Activated CD8-positive, alpha-beta memory T cell treated with anti-CD3 and anti-CD28 coated beads, Interleukin-2, amount 50 U/mL, for 4 hours (primary cell): ENCODE measurements at places on chromosomes 1 and 21.
A peak's percentile ranks its signal among the peaks of the same experiment; 100 is the strongest.

GRCh38 chr1:58611861-58612385 lies 34.9 kb upstream of the TACSTD2 start:
- DNase-seq = no peak

DNA sequence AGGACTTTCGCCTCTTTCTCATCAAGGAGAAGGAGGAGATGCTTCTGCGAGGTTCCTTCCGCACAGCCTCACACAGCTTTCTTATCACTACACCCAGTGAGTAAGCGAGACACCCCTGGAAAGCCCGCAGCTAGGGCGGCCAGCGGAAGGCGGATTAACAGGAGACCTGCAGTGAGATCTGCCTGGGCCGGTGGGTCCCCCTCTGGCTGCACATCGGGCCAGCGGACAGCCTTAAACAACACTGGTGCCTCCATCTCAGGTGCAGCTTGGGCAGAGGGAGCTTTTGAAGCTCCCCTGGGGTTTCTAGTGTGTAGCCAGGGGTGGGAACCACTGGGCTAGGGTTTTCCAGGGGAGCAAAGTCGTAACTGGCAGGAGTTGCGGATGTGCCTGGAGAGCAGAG lies 17.5 kb upstream of the MTARC1 start:
- no peak for DNase-seq

DNA sequence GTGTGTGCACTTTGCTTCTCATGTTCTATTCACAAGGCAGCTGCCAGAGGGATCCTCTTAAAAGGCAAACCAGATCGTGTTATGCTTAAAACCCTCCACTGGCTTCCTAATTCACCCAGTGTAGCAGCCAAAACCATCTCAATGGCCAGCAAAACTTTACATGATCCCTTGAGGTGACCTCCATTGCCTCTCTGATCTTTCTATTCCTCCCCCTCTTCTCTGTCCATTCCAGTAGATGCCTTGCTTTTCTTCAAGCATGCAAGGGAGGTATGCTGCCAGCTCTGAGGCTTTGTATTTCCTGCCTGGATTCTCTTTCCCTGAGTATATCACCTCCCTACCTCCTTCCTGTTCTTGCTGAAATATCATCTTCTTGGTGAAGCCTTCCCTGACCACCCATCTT lies 93.2 kb upstream of the KCNK2 start:
- DNase-seq = no peak

GRCh38 chr21:24785033-24785432 lies 822.2 kb downstream of the MRPL39 start:
- no peak for DNase-seq

DNA sequence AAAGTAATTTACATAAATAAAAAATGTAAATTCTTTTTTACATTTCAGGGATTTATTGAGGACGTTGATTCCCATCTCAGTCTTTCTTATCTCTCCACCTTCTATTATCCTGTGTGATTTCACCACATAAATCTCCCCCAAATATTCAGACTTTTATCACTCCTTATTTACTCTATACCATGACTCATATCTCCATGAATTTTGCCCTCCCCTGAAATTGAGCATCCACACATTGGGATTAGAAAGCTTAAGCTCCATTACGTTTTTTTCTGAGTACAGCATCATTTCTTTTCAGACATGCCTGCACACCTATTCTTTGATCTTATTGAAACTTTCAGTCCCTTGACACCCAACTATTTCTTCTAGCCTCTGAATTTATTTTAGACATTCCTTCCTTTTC lies 111.2 kb downstream of the IFI44 start:
- no peak for DNase-seq

DNA sequence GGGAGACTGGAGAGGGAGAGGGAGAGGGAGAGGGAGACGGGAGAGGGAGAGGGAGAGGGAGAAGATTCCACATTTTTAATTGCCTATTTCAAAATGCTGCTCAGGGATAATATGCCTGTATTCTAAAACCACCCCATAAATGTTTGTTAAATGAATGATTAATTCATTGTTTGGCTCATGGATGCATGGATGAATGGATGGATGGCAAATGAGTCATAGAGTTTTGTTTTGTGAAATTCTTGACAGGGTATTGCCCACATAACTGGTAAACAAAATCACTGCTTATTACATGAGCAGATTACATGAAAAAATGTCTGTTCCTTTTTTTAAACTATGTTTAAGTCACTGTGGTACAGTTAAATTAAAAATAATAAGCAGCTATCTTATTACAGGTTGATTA lies 220.4 kb downstream of the ZP4 start:
- DNase-seq = no peak

DNA sequence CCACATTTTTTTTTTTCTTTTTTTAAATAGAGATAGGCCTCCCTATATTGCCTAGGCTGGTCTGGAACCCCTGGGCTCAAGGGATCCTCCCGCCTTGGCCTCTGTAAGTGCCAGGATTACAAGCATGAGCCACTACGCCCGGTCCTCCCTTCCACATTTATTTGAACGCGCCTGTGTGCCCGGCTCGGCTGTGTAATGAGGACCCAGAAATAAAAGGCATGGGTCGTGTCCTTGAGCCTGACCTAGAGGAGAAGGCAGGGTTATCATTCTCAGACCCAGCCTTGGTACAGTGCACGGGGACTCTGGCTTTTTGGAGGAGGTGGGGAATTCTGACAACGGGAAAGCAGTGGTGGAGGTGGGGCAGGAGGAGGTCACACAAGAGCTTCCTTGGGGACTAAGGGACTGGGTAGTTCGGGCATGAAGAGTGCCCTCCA lies 841 bp downstream of the CENPF start:
- DNase-seq = no peak

DNA sequence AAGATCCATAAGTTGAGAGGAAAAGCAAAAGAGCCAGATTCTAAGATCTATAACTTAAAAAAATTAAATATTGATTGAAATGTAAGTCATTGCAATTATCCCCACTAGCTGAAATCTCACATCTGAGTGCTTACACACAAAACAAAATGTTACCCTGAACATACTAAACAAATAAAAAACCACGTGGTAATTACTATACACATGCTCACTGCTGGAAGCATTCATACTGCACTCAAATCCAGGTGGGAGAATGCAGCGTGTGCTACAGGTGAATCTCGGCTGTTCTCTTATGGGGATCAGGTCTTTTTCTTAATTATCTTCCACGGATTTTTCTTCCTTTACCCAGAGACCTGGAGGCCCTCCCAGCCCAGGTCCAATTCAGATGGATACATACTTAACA lies 74.3 kb downstream of the SDC3 start:
- DNase-seq = no peak

- no peak for DNase-seq
Measured at GRCh38 chr1:181817091-181817490, 244.4 kb downstream of the ZNF648 start.

GRCh38 chr1:9651565-9652378 lies at the start of gene PIK3CD:
TSS of gene PIK3CD (plus strand) at chr1:9651731. CDS start at chr1:9710456, 58,725 bp downstream.
- peak; percentile 50 for DNase-seq

GRCh38 chr1:52554267-52554640 lies 1.4 kb upstream of the TUT4 start:
- no peak for DNase-seq

- DNase-seq = no peak
Measured at GRCh38 chr1:186473047-186473446, 12.1 kb upstream of the PDC start.

- no peak for DNase-seq
Measured at GRCh38 chr1:114524944-114525343, 13.9 kb upstream of the TRIM33 start.

GRCh38 chr21:23445307-23445706 lies 2162.0 kb downstream of the MRPL39 start:
- DNase-seq = no peak

GRCh38 chr1:202007805-202008489 lies 2.4 kb upstream of the ELF3 start:
- DNase-seq = no peak

- no peak for DNase-seq
Measured at GRCh38 chr1:147611021-147611426, 59.3 kb downstream of the ACP6 start.

- DNase-seq = peak; percentile 84
Measured at GRCh38 chr1:173477286-173478093, at the start of gene PRDX6. TSS of gene PRDX6 (plus strand) at chr1:173477335. CDS start at chr1:173477398, 63 bp downstream.

GRCh38 chr1:181113059-181113641 lies 24.6 kb downstream of the IER5 start:
- no peak for DNase-seq

DNA sequence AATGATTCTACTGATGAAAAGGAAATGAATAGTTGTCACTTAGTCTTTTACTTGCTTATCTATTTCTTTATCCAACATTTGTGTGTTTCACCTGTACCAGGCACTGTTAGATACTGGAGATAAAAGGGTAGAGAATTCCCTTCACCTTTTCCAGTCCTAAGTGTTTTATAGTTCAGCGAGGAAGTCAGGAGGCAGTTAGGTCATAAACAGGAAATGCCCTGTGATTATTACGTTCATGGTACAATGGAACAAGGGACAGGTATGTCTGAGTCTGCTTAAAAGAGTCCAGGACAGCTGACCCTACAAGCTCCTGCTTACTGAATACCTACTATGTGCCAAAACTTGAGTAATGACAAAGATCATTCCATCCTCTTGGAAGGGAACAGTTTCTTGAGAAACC lies 77.8 kb downstream of the TNR start:
- DNase-seq = no peak

- no peak for DNase-seq
Measured at GRCh38 chr21:35086357-35086756, 37.3 kb upstream of the RUNX1 start.

- no peak for DNase-seq
Measured at GRCh38 chr1:70140343-70140742, 65.0 kb downstream of the LRRC40 start.

DNA sequence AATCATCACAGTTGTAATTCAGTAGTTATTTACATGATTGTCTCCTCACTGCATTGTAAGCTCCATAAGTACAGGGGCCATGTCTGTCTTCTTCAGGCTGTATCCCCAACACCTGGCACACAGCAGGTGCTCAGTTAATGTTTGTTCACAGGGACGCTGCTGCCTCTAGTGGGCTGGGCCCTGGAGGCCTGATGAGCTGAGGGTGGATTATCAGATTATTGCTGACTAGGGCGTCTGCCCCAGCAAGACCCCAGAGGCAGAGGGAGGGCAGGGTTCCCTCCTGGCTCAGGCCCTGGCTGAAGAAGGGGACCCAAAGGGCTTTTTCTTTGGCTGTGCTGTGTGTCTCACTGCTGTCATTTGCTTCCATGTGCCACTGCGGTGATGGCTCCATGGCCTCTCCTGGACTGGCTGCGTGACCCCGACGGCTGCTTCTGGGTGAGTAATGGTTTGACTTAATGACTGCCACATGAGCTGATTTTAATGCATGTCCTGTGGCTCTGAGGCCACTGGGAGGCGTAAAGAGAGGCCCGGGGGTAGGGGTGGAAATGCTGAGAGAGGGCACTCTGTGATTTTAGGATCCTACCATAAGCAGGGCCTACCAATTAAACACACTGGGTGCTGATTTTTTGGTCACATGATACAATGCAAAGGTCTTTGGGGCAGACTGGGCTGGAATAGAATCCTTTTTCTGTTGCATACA lies 20.8 kb upstream of the EPB41 start:
- no peak for DNase-seq

GRCh38 chr1:24951337-24951736 lies 21.3 kb upstream of the RUNX3 start:
- DNase-seq = no peak

DNA sequence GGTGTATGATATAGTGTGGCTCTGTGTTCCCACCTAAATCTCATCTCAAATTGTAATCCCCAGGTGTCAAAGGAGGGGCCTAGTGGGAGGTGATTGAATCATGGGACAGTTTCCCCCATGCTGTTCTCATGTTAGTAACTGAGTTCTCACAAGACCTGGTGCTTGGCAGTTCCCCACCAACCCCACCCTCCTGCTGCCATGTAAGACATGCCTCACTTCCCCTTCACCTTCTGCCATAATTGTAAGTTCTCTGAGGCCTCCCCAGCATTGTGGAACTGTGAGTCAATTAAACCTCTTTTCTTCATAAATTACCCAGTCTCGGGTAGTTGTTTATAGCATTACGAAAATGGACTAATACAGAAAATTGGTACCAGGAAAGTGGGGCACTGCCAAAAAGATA lies 1705.3 kb downstream of the NCAM2 start:
- DNase-seq = no peak

GRCh38 chr1:203462143-203462542 lies 13.5 kb upstream of the PRELP start:
- no peak for DNase-seq
